ENCODE measurements at places on chromosomes 5 and 9. TPM values are rescaled to one million over a fixed set of nuclear protein-coding genes. Genes with fewer than 3 reads are reported as not detected.

The MLANA gene
- not detected for total RNA-seq

The MPDZ gene
- total RNA-seq, result not detected

The NUDT2 gene
- total RNA-seq, result 42.7 TPM

The PCDHGB3 gene
- 0.09 TPM for total RNA-seq

The SMIM32 gene
- not detected for total RNA-seq

The DBH gene
- total RNA-seq, result not detected

The SLC36A3 gene
- not detected for total RNA-seq

The GABRA6 gene
- total RNA-seq, result not detected

The SPINK4 gene
- total RNA-seq, result not detected

The OR1Q1 gene
- total RNA-seq, result not detected

The ANKH gene
- 29.4 TPM for total RNA-seq

The WNT8A gene
- not detected for total RNA-seq

The ALDH1A1 gene
- total RNA-seq, result not detected

The PCDHGA6 gene
- total RNA-seq, result 0.08 TPM

The FAM53C gene
- 31.7 TPM for total RNA-seq

The PKN3 gene
- total RNA-seq, result 14.0 TPM

The C9orf153 gene
- total RNA-seq, result 0.39 TPM

The PCYOX1L gene
- total RNA-seq, result 19.7 TPM
